NCI-H460 (cell line): ENCODE measurements at places on chromosomes 3 and 15.

GRCh38 chr3:74897006-74897405, 282.5 kb upstream of the CNTN3 start:
- no peak for DNase-seq

DNA sequence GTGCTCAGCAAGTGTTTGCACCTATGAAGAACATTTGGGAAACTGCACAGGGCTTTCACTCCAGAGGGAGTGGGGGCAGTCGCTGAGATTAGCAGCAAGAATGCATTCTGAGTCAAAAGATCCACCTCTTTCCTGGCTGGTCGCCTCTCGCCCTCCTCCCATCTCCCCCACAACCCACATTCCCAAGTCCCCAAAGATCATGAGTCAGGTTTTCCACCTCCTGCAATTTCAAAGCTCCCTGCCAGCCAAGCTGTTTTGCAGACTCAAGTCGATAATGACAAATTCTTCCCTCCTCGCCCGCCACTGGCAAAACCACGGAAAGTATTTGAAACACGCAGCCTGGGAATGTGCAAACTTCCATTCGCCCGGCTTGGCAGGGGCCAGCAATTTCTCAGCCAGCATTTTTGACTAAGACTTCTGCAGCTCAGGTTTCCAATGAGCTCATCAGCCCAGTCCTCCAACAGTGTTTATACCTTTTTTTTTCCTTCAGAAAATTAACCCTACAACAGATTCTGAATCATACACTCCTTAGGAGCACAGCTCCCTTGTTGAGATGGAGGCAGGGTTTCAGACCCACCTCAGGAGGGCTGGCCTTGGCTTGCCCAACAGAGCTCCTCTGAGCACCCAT, 181.4 kb downstream of the SMAD6 start:
- peak; percentile 87 for DNase-seq

DNA sequence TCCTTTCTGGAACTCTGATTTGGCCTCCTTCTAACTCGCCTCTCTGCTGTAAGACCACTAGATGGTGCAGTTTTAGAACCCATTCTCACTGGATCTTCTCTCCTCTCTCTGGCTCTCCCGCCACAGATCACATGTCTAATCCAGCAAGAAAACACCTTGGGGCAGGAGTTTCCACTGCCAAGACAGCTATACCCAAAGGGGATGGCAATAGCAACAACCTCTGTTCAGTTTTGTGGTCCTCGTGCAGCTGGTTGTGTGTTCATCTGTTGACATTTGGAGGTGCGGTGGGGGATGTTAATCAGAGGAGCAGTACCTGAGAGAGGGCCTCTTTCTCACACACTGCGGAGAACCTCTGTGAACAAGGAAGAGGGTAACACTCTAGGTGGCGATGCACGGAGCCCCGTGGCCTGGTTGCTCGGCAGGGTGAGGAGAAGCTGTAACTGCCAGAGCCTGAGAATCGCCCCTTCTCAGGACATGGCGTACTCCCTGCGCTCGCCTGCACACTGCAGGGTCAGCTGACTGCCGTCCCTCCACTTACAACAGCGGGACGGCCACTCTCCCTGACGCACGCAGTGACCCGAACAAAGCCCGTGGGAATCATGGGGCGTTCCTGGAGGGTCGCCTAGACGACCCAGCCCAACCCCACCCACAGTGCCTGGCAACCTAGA, at the start of gene TEX55:
Gene TEX55, plus strand, starts transcription at position 666 of the 668 bp plus-strand sequence. CDS start 25 bp downstream, outside the sequence.
- peak; percentile 20 for DNase-seq

DNA sequence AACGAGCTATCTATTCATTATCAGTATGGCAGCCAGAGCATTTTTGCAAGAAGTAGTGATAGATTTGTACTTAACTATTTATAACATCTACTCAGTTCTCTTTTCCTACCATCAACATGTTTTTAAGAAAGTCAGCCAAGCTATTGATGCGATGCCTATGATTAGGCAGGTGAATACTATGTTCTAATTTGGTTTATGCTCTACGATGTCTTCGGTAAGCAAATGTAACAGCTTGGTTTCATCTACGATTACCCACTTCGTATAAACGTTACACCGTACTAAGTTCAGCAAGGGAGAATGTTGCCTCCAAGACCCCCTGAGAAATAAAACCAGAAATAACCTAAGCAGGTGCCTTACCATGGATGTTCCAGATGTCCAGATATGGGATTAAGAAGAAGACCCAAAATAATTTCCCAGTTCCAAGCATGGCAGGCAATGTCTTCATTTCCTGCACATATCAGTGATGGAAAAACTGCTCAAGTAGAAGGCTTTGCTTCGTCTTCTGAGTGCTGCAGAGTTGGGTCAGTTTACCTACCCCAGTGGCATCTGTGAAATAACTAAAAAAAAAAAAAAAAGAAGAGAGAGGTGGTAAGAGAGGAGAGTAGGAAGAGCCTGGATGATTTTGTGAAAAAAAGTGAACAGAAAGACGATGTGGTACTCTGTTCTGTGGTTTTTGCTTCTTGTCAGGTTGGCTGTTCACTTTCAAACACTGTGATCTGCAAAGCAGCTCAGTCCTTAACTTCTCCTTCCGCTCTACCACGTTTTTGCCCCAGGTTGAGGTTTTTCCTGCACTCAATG, at the start of gene BTLA:
Gene BTLA, minus strand, starts transcription at position 559 of the 798 bp plus-strand sequence. Its CDS starts 114 bp downstream, at position 445.
- no peak for DNase-seq

GRCh38 chr3:187012609-187013051, 82.3 kb downstream of the ST6GAL1 start:
- DNase-seq, result no peak
